Activated T-cell treated with anti-CD3 and anti-CD28 coated beads, Interleukin-2, amount 50 U/mL, for 72 hours (primary cell): ENCODE measurements at places on chromosomes 4 and X. TPM values are rescaled to one million over a fixed set of nuclear protein-coding genes. Genes with fewer than 3 reads are reported as not detected.

DNA sequence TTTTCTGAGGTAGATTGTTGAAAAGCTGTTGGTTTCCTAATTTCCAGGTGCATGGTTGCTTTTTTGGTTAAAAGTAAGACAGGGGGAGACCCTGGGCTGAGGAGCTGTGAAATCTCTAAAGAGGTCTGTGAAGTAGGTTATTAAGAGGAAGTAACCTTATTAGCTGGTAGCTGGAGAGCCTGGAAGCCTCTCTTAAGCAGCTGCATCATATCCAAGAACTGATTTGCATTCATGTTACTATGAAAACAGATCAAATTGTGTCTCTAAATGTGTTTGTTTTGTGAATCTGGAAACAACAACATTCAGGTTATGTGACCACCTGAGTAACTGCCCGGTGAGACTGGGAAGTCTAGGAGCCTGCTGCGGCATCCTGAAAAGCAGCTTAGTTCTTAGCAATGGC, 54.1 kb downstream of the ARHGAP10 start:
- no peak for DNase-seq

GRCh38 chr4:140556372-140557085, 12.2 kb downstream of the UCP1 start:
- peak; percentile 46 for DNase-seq

DNA sequence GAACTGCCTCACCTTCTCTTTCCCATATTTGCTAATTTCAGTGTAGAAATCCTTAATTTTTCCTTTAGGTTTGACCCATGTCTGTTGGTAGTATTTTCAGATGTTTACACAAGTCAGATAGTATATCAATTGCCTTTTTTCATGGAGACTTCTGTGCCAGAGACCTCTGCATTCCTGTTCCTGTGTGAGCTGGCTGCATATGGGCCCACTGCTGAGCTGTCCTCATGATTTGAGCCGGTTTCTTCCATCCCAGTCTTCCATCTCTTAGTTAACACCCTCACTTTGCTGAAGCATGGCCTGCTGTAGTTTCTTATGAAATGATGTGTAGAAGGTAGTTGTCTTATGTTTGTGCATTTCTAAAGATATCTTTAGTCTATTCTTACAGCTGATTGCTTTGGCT, 40.0 kb downstream of the CDS1 start:
- DNase-seq: no peak

DNA sequence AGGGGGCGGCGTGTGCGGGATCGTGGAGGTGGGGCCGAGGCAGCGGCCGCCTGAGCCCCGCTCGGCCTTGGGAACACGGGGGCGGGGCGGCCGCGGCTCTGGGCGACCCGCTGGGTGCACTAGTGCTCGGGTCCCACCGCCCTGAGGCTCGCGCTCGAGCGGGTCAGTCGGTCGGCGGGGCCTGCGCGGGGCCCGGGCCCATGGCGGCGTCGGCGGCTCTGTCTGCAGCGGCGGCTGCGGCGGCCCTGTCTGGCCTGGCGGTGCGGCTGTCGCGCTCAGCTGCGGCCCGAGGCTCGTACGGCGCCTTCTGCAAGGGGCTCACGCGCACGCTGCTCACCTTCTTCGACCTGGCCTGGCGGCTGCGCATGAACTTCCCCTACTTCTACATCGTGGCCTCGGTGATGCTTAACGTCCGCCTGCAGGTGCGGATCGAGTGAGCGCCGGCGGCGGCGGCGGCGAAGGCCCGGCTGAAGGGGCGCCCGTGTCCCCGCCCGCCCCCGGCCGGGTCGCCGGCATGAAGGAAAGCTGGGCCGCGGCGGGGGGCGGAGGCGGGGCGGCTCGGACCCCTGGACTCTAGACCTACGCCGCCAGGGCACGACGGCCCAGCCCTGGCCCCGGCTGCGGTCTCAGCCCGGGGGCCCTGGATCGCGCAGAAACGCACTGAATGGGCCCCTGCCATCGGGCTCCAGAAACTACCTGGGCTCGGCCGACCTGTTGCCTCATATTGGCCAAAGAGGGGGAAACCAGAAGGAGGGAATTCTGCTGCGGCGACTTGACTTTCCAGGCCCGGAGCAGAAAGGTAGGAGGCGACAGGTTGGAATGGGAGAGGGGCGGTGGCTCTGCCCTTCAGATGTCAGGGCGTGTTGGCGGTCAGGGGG, at the start of gene SMIM10L2A:
Gene SMIM10L2A (plus strand): TSS at position 13 of the 878 bp plus-strand sequence. CDS start 188 bp downstream, at position 201.
- no peak for DNase-seq

GRCh38 chr4:81482326-81482725, 10.6 kb upstream of the RASGEF1B start:
- DNase-seq: no peak

- no peak for DNase-seq
Measured at GRCh38 chrX:34849371-34849770, 93.2 kb upstream of the FAM47B start.

DNA sequence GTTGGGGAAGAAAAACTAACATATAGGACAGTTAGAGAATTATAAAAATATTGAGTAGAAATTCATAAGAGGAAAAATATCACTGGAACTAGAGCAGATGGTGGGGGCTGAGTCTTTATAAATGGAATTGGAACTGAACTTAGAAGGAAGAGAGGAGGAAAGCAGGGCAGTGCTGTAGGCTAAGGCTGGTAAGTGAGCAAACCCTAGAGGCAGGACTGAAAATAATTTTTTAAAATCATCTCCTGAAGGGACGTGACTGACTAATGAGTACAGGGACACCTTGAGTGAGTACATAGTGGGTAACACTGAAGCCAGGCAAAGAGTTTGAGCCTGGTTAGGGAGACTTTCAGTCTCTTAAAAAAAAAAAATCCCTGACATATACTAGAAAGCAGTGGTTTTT, 63.3 kb downstream of the GALNT7 start:
- DNase-seq: no peak

DNA sequence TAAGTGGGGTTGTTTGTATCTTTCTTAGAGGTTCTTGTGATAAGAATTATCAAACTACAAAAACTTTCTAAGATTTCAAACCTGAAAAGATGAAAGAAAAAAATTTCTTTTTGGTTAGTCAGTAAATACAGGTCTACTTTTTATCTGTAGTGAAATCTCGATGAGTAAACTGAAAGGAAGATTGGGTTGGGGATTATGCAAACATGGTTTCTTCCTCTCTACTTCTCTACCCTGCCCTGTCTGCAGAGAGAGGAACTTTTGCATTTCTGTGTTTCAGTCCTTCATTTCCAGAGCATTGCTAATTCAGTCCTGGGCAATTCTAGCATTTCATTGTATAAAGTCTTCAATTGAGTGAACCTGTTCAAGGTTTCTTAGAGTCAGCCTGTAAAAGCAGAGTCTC, 51.6 kb upstream of the IL2 start:
- no peak for DNase-seq

The SLC26A1 gene
- total RNA-seq: not detected

The ZCCHC12 gene
- total RNA-seq: 0.09 TPM

The SPANXN3 gene
- not detected for total RNA-seq

The LRRC66 gene
- total RNA-seq: 0.77 TPM

The SHISA3 gene
- 0.41 TPM for total RNA-seq

The UGT2B15 gene
- not detected for total RNA-seq

The GPR34 gene
- total RNA-seq: 0.58 TPM
